Activated T-cell treated with anti-CD3 and anti-CD28 coated beads, Interleukin-2, amount 50 U/mL, for 48 hours (primary cell): ENCODE measurements at places on chromosomes 6 and 20.

GRCh38 chr6:75079589-75079988, 126.3 kb downstream of the COL12A1 start:
- DNase-seq = no peak

- DNase-seq = no peak
Observed at GRCh38 chr20:50666709-50667298, 24.5 kb downstream of the RIPOR3 start.

- no peak for DNase-seq
Observed at GRCh38 chr20:14012671-14013070, 17.4 kb downstream of the MACROD2 start.

- DNase-seq = no peak
Observed at GRCh38 chr6:33571637-33572316, 8.3 kb downstream of the BAK1 start.

DNA sequence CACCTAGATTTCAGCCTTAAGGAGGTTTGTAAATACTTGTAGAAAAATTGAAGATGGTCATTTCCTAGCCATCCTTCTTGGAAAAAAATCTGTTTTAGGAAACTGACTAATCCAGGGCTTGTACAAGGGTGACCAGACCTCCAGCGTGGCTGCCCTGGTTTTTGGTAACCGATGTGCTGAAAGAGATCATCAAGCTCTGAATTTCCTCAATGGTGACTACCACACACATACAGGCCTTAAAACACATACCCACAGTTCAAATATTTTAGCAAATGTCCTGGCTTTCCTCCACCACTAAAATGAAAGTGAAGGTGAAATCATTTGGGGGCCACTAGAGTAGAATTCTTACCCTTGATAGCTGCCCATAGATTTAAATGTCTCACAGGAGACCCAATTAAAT, 215.3 kb upstream of the SUPT3H start:
- no peak for DNase-seq

GRCh38 chr6:134835993-134836392, 113.9 kb downstream of the ALDH8A1 start:
- DNase-seq = no peak

GRCh38 chr20:41249411-41250281, 67.9 kb downstream of the ZHX3 start:
- no peak for DNase-seq

- no peak for DNase-seq
Observed at GRCh38 chr6:161547617-161548016, 273.8 kb upstream of the AGPAT4 start.

DNA sequence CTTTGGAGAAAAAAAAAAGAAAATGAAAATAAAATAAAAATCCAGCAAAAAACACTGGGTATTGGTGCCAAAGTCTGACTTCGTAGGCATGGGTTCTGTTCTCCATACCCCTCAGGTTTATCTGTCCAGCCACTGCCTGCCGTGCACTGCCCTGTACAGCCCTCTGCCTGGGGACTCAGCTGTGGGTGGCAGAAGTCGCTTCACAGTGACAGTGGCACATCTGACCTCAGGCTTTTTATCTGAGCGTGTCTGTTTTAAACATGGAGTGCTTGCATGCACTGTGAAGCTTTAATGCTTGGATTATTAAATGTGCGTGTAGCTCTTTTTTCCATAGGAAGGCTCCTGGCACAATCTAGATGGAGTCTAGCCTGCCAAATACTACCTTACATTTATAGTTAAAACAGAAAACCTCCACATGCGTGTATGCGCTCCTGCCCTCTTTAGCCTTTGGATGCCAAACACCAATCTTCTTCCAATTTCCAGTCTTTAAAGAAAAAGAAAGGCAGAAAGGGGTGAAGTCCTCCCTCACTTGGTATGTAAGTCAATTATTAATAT, 375.5 kb downstream of the UTRN start:
- no peak for DNase-seq

GRCh38 chr6:14202947-14203346, 85.4 kb downstream of the CD83 start:
- DNase-seq = no peak

DNA sequence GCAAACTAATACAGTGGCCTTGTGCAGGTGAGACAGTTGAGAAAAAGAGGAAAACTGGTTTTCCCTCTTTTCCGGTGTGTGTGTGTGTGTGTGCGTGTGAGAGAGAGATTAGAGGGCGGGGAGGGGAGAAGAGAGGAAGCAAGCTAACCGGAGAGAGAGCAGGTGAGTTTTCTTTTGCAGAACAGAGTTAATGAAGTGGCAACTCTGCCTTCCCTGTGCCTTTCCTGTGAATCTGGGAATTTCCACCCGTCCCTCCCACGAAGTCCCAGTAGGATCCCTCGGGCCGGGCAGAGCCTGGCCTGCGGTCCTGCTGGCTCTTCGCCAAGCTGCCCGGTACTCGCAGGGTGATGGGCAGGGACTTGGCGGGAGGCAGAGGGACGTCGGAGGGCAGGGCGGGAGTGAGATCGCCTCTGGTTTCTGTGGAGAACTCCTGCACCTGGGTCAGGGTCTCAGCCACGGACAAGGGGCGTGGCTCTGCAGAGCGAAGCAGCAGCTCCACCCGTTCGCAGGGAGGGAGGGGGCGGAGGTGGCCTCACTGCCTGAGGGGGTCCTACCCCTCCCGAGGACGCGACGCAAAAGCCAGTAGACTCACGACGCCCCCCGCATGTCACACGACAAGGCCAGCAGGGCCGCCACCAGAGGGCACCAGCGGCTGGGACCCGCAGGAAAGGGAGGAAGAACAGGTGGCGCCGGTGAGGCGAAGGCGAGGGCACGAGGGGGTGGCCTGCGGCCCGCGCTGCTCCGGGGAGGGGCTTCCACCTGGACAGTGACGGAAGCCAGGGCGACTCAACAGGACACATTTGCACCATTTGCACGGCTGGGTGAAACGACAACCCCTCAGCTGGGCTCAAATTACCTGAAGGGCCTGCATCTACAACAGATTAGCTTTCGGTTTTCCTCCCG, 51.2 kb upstream of the RNF182 start:
- peak; percentile 84 for DNase-seq

DNA sequence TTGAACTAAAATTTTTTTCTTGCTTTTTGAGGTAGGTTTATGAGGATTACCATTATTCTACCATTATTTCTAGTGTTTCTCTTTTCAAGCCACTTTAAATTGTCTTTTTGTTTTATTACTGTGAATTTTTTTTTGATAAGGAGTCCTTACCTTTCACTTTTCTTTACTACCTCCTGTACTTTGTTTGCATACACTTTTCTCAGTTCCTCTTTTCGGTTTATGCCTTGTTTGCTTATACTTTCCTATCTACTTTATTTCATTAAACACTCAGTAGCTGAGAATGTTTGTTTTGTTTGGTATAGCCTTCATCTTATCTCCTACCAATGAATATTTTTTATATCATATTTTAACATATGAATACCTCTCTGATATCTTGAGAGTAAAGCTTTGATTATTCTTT, 147.9 kb downstream of the TFAP2B start:
- no peak for DNase-seq

DNA sequence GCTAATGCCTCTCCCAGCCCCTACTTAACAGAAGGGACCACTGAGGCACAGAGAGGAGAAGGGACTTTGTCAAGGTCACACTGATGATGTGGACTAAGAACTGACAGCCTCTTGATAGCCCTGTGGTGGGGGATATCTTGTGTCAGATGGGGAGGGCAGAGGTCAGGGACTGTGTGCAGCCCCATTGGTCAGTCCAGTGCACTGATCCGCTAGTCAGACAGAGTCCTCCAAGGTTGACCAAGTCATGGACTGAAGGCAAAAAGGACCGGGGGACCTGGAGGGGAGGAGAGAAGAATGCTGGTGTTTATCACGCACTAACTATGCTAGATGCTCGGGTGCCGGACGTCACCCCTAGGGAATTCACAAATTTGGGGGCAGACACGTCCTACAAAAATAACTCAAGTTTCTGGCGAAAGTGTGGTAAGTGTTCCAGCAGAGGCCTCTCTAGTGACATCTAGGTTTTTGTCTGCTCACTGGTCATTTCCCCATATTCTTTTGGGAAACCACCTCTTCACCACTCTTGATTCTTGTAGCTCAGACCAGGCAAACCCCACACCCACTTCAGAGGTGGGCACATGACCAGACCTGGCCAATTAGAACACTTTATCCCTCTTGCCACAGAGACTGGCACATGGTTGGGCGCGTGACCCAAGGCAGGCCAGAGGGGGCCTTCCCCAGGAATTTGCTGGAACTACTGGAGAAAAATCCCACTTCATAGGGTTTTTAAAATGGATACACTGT, 21.0 kb downstream of the TCF15 start:
- no peak for DNase-seq

GRCh38 chr6:109381747-109382575, at the start of gene CD164:
TSS of gene CD164 (minus strand) at chr6:109382467. CDS start at chr6:109382378, 89 bp downstream.
- peak; percentile 90 for DNase-seq

GRCh38 chr6:132954936-132955335, 140.6 kb downstream of the RPS12 start:
- no peak for DNase-seq

- no peak for DNase-seq
Observed at GRCh38 chr20:41350408-41350962, 9.9 kb downstream of the LPIN3 start.

DNA sequence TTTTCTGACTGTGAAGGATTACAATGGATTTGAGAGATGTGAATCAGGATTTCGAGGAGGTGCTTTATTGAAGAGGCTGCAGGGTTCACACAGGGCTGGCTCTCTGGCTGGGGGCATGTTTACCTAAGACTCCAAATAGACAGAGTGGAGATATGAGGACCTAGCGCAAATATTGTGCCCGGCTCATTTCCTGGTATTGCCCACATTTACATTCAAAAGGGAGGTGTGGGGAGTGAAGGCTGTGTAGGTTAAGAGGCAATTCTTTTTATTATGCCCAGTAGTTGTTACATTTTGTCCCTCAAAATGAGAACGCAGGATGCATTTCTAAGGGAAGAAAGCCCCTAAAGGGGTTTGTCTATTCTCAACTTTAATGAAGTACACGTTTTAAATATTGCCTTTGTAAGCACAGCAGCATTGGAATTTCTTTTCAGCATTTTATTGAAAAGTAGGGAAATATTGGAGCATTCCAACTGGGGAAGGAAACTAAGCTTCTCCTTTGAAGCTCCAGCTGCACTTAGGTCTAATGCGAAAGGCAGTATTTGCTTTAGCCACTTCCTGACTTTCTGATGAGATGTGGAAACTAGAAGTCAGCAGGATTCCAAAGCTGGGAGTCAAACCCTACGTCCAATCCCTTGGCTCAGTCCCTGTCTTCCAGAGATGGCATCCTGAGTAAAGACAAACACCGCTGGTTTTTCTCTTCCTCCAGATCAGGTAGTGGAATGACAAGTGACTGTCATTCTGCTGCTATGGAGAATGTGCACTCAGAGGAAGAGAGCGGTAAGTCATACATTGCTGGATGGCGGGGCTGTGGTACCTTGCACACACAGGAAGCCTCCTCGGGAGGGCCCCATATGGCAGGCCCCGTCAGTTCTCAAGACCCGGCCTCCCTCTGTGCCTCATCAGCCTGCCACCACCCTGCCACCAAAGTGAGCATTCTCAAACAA, 70.7 kb downstream of the MYB start:
- DNase-seq = no peak

DNA sequence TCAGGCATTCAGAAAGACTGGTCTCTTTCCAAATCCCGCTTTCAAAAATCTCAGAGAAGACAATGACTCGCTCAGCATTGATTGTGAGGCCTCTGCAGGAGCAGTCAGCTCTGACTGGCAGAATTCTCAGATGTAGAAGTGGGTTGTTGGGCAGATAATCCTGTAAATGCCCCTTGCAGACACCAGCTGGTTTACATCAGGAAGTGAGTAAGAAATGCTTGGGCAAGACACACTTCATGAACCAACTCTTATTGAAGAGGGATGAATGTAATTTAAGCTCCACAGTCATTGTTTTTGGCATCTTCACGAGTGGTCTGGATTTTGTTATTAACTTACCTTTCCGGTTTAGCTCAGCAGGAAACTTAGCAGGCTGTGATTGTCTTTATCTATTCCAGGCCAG, 166.6 kb downstream of the PLCB4 start:
- DNase-seq = no peak

DNA sequence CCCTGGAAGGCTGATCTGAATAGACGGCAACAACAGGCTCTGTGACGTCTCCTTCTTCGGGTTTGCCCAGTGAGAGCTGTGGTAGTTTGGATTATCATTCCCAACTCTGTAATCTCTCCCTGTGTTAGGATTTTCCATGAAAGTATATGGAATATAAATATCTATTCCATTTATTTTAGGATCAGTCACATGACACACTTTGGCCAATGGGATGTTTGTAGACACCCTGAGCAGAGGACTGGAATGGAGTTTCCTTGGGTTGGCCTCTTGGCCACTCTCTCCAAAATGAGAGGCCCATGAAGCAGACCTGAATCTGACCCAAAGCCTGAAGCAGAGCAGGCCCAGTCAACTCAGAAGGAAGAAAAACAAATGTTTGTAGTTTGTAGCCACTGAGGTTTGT, 37.2 kb upstream of the UBR2 start:
- no peak for DNase-seq

GRCh38 chr6:139375226-139376016, 973 bp upstream of the CITED2 start:
- peak; percentile 87 for DNase-seq

DNA sequence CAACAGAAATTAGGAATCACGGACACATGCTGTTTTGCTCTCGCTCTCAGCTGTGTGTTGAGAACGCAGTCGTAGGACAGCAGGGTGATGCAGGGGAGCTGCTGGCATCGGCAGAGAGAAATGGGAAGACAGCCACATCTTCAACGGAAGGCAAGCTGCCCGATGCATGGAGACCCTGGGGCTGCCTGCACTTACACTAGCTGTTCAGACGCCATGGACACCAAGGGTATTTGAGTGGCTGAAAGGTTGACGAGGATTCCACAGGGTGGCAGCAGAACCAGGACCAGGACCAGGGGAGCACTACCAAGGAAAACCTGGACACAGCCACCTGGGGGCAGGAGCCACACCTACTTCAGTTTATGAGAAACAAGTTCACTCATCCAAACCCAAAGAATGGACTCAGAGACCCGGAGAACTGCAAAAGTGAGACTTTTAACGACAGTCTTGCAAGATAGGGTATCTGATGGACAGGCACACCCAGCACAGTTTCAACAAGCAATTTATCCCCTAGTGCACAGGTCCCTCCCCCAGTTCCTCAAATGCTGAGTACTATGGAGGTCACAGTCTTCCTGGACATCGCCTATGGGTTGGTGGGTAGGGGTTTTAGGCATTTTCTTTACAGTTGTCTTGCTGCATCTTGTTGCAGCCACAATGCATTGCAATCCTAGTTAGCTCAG, 56.3 kb upstream of the ENTPD6 start:
- no peak for DNase-seq

DNA sequence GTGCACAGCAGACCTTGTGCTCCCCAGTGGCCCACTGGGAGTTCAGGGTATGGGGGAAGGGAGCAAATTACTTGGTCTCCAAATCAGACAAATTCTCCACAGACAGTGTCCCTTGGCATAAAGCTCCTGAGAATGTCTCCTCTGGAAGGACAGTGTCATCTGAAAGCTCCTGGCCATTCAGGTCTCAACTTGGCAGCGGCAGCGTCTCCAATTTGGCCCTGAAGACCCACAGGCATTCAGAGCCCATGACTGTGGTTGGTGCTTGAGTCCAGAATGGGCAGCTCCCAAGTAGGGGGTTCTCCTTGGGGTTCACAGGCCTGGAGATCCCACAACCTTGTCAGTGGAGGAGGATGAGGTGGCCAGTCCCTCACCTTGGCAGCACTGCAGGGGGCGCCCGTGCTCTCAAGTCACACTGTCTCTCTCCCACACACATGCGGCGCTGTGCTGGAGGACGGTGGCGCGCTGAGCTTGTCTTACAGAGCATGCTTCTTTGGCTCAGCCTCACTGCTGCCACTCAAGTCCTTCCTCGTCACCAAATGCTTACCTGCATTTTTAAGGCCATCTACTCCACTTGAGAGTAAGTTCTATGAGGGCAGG, 20.7 kb downstream of the DYNLRB1 start:
- DNase-seq = peak; percentile 62
